ENCODE measurements at places on chromosomes 2 and 18.

GRCh38 chr2:75361486-75361885 is 162.2 kb upstream of the TACR1 start:
- DNase-seq: no peak

DNA sequence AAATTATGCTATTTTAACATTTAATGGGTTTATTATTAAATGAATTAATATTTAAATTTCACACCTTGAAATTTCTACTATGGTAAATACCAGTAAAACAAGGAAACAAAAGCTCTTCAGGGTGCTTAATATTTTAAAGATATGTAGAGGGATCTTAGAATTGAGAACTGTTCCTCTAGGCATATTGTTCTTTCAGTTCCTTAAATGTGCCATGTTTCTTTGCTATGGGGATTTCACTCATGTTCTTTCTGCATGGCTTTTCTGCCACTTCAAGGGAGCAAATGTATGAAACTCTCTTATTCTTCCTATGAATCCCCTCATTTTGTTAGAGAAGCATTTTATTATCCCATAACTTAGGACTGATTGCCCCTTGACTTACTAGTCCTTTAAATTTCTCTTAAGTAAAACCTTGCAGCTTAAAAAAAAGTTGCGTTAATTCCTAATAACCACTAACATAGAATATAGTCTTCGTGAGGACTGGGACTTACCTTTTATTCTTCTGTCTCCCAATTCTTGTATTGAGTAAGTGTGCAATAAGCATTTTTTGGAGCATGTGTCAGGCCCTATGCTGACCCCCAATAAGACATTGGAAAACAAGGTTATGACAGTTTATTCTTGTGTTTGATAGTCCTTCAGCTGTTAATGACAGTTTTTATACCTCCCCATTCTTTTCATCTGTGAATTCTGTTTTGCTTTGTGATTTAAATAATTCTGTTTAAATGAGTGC is 95.7 kb downstream of the BIRC6 start:
- no peak for DNase-seq

GRCh38 chr18:7147399-7147798 is 29.8 kb upstream of the LAMA1 start:
- DNase-seq: no peak

DNA sequence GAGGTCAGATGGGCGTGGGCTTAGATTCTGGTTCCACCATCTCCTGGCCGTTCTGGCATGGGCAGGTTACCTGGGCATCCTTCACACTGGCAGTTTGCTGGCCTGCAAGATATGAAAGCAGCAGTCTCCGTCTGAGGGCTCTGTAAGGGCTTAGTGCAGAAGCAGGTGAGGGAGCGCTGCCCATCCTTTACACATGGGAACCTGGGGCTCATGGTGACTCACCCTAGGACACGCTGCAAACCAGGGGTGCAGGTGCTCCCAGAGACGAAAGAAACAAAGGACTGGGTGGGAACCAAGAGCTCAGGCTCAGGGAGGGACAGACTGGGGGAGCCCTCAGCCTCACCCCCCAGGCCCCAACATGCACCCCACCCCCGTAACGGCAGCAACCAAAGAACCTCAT is 10.7 kb upstream of the ID2 start:
- DNase-seq: no peak

DNA sequence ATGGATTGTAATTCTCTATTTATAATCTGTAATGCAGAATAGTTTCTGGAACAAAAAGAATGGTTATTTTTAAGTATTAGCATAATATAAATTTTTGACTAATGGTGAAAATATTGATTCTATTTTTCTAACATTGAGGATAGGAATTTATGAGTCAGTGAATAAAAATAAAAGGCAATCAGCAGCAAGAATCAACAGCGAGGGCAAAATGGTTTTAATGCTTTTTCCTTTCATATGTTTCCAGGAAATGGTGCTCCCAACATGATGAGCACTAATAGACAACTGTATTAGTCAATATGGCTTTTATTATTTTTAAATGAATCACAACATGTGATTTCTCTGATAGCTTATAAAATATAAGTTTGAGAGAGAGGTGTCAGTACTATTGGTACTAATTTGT is 90.7 kb upstream of the TFPI start:
- DNase-seq: no peak

GRCh38 chr2:67237288-67237687 is 159.8 kb upstream of the ETAA1 start:
- no peak for DNase-seq

GRCh38 chr2:231129216-231129615 is 4.4 kb upstream of the HTR2B start:
- DNase-seq: no peak

- DNase-seq: no peak
These were observed 41.0 kb downstream of the DIPK1C start for GRCh38 chr18:74416124-74416523.

- DNase-seq: no peak
These were observed 58.0 kb downstream of the CCDC88A start for GRCh38 chr2:55361465-55362189.

DNA sequence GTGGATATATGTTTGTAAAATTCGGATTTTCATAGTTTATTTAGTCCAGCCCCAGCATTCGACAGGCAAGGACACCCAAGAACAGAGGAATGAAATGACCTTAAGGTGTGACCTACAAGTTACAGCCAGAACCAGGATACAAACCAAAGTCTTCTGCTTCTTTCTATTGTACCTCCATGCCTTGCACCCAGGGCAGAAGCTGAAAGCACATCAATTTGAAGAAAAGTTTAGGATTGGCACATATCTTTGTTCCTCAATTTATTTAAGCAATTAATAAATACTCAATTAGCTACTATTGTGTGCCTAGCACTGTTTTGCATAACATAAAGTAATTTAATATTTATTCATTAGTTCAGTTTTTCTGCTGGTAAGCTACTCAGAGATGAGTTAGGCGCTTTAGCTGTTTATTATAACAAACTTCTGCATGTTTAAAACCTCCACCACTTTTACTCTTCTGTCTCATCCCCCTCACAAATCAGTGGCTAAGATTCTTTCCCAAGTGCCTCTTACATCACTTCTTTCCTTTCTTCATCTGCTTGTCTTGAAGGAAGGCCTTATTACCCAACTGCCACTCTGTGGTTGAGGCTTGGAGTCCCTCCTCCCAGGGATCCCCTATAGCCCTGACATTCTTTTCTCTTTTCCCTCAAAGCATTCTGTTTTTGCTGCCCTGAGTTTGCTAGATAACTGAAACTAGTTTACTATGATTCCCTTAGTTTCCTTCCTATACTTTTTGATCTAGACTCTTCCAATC is 37.1 kb upstream of the DARS1 start:
- no peak for DNase-seq

DNA sequence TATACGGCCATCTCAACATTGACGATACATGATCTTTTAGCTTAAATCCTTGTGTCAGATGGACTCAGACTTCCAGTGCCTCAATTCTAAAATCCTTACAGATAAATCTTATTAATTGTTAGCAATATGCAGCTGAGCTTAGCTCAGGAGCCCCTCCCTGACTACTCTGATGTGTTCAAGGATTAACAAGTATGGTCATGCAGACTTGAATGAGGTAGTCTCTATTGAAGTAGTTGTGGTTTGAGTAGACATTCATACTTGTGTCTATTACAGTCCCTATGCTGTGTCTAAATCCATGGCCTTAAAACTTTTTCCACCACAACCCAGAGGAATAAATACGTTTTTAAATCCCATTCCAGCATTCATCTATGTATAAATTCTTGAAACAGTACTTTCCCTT is 119.5 kb downstream of the NUP35 start:
- DNase-seq: no peak

GRCh38 chr2:228841877-228842276 is 429.2 kb downstream of the PID1 start:
- no peak for DNase-seq

- no peak for DNase-seq
These were observed 4.8 kb upstream of the FTCDNL1 start for GRCh38 chr2:199855812-199856211.

GRCh38 chr18:53018791-53019190 is 678.8 kb downstream of the DCC start:
- DNase-seq: no peak

DNA sequence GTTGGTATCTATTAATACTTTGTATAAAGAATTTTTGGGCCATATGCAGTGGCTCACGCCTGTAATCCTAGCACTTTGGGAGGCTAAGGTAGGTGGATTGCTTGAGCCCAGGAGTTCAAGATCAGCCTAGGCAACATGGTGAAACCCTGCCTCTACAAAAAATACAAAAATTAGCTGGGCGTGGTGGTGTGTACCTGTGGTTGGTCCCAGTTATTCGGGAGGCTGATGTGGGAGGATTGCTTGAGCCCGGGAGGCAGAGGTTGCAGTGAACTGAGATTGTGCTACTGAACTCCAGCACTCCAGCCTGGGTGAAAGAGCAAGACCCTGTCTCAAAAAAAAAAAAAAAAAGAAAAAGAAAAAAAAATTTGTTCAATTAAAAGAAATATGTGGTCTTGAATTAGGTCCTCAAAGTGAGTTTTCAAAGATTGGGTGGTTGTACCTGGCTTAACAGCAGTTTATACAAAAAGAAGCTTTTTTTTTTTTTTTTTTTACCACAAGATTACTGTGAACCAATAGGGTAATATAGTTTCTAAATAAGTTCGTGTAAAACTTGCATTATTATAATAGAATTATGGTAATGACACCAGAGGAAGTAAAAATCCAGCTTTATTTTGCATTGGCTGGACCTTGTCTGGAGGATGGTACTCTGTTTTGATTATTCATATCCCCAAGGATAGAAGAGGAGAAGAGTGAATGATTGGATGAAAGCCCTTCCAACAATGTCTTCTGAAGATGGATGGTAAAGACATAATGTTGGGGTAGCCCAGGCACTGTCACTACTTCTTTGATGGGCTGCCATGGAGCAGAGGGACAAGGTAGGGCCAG is 210.3 kb downstream of the MYCN start:
- DNase-seq: no peak

DNA sequence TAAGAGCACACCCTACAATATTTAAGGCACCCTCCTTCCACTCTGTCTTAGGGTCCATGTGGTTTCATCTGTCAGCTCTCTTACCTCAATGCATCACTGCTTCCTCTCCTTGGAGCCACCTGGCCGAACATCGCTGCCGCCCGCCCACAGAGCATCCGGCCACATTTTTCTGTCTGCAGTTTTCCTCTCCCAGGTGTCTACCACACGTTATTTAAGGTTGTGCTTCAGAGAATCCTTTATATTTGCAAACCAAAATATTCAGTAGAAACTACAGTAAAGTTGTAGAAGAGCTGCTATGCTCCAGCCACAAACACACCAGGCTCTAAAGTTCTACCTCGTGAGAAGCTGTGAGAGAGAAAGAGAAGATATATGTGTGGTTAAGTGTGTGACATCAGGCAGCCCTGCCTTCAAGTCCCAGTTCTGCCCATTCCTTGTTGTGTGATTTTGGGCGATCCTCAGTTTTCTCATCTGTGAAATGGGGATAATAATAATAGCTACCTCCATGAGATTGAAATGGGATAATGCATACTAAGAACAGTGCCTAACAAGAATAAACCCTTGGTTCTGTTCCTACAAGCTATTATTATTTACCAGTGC is 4.9 kb upstream of the STK17B start:
- DNase-seq: peak; percentile 74

DNA sequence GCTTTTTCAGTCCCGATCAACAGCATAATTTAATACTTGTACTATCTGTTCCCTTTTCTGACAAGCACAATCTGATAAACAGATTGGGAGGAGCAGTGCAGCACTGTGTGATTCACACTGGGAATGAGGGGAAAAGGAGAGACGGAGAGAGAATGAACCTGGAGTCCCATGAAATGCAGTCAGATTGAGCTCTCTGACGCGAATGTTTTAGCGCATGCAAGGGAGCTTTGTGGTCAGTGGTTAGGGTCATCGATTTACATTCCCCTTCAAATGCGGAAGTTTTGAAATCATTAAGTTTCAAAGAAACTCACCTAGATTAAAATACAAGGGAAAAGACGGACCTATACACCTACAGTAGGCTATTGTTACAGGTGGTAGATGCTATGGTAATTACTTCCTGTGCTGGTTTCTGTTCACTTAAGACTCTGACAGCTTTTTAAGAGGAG is 99.6 kb downstream of the KCTD1 start:
- no peak for DNase-seq

- DNase-seq: no peak
These were observed 81.1 kb upstream of the ZNF397 start for GRCh38 chr18:35159782-35160181.

DNA sequence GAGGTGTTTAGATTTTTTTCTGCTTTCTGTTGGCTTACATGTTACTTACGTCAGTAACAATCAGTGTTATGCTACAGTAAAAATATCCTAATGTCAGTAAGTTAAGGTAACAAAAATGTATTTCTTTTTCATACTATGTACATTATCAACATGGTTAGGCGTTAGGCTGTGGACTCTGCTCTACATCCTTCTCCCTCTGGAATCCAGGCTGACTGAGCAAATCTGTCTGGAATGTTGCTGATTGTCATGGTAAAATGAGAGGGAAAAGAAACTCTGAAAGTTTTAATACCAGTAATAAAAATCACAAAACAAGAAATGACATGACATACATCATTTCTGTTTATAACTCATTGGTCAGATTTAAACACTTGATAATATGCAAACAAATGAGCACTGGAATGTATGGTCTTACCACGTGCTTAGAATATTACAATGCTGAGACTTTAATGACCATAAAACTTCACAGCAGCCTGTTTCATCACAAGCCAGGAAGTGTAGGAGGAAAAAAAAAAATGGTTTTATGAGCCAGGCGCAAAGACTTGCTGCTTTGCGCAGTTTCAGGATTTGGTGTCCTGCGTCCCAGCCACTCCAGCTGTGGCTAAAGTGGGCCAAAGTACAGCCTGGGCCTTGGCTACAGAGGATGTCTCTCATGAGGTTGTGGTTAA is 252.4 kb downstream of the FSIP2 start:
- DNase-seq: no peak

- no peak for DNase-seq
These were observed 65.4 kb downstream of the PID1 start for GRCh38 chr2:229205704-229206103.

GRCh38 chr2:208531361-208531760 is 124.8 kb downstream of the PTH2R start:
- no peak for DNase-seq

DNA sequence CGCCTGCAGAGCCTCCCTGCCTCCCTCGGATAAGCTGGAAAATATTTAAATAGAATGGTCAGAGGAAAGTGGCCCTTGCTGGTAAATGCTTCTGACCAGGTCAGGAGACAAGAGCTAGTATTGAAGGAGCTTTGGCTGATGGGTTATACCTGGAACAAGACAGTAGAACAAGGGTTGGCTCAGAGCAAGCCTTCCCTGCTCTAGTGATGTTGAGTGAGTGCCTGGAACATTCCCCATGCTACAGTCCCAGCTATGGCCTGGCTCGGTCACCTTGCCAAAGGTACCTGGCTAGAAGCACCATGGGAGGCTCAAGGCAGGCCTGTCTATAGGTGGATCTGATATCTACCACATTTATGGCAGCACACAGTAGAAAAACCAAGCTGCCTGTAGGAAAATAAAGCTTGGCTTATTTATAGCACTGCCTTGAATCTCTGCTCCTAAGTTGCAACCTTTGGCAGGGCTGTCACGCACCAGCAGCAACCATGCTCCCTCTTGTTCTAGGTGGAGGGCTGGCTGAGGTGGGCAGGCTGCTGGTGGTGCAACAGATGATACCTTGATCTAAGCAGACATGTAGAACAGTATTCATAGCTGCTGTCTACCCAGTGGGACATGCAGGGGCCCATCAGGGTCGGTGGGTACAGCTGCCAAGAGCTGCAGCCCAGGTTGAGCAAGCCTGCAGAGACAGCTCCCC is 66.7 kb upstream of the BCL2L11 start:
- no peak for DNase-seq

- DNase-seq: no peak
These were observed 12.1 kb upstream of the SRSF7 start for GRCh38 chr2:38763228-38763627.
